ENCODE measurements at places on chromosomes 11 and 22. TPM values are rescaled to one million over a fixed set of nuclear protein-coding genes. Genes with fewer than 3 reads are reported as not detected.
A peak's percentile ranks its signal among the peaks of the same experiment; 100 is the strongest.

DNA sequence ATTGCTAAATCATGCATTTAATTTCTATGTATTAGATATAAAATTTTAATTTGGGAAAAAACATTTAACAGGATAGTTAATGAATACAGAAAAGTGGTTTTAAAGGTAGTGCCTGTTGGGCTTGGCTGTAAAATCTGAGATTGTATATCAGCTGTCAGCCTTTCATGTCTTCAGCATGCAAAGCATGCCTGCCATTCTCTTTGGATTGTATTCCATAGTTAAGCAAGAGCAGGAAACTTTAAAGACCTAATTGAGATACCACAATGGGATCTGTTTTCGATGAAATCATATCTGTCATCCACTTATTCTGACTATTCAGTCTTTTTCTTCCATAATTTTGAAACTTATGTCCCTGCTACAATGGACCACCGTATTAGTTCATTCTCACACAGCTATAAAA, 451.0 kb upstream of the DDI1 start:
- DNase-seq: no peak

DNA sequence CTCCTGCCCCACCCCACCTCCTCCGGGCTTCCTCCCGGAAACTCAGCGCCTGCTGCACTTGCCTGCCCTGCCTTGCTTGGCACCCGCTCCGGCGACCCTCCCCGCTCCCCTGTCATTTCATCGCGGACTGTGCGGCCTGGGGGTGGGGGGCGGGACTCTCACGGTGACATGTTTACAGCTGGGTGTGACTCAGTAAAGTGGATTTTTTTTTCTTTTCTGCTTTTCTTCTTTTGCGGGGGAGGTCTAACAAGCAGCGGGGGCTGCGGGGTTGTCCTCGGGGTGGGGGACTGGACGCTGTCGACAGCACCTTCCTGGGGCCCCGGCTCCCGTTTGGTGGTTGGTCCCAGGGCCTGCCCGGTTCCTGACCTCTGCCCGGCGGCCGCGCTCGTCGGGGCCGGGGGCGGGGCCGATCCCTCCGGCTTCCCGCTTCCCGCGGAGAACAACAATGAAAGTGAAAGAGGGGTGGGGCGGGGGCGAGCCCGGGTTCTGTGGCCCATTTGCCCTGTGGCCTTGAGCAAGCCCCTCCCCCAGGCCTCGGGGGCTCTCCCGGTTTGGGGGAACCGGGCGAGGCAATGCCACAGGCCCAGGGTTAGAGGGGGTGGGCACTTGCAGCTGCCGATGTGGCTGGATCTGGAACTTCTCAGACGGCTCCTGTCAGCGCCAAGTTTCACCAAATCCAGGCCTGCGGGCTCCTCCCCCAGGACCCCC, 975 bp upstream of the MDK start:
- peak; percentile 55 for DNase-seq

GRCh38 chr11:10931761-10932670, 74.2 kb upstream of the ZBED5 start:
- no peak for DNase-seq

GRCh38 chr11:36372101-36372771, 76.1 kb downstream of the PRR5L start:
- DNase-seq: no peak

DNA sequence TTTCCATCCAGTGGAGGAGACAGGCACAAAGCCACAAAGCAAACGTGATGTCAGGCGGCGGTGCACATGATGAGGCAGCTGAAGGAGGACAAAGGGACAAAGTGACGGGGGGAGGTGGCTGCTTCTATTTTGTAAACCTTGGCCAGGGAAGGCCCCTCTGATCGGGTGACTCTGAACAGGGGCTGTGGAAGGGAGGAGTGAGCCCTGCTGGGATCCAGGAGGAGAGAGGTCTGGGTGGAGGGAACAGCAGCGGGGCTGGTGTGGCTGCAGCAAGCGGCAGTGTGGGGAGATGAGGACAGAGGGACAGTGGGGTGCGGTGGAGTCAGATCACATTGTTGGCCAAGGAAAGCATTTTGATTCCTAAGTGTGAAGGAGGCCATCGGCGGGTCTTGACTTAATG, 36.7 kb downstream of the SHISAL1 start:
- DNase-seq: no peak

The HEPHL1 gene
- not detected for total RNA-seq

GRCh38 chr11:1238767-1239595, 16.1 kb downstream of the MUC5B start:
- no peak for DNase-seq

DNA sequence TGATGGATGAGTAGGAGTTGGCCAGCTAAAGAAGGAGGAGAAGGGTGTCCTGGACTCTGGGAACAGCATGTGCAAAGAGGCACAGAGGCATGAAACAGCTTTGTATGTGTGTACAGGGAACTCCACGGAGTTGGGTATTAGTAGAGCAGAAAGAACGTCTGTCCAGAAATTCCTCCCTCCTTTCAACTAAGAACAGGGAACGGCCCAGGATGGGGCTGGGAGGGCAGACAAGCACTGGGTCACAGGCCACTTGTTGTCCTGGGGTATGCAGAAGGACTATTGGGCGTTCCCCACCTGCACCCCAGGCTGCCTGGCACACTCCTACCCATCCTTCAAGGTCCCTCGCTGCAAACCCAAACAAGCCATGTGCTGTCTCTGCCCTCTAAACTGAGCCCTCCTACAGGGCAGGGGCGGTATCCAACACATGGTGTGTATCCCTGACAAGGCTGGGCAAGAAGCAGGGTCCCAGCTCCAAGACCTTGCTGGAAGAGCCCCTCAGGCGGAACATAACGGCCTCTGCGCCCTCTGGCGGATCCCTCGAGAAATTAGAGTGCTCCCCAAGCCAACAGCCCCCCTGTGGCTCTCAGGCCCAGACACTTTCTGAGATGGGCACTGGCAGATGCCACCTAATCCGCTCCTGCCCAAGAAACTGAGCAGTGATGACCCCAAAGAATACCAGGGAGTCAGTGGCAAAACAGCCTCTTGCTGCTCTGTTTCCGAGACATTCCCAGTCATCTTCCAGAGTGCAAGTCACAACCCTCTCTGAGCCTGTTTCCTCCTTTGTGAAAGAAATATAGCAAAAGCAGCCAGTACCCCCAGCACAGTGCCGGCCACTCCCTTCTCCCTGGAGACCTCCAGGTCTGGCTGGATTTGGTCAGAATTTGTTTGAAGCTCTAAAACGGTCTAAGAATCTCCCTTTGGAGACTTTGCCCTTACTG, 1.6 kb upstream of the ELFN2 start:
- peak; percentile 26 for DNase-seq
